ENCODE measurements at places on chromosomes 1 and 21.

DNA sequence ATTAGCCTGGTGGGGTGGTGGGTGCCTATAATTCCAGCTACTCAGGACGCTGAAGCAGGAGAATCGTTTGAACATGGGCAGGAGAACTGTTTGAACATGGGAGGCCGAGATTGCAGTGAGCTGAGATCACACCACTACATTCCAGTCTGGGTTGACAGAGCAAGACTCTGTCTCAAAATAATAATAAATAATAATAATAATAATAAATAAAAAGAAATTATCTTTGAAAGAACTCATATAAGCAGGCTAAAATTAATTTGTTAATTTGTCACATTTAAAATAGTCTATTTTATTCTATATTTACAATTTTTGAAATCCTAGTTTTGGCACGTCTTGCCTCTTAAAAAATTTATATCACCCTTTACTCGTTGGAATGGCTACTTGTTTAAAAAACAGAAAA, 27.6 kb downstream of the CD247 start:
- no peak for DNase-seq

- DNase-seq: no peak
Measured at GRCh38 chr1:19815801-19816736, 986 bp upstream of the RNF186 start.

GRCh38 chr1:54581621-54582035, 33.6 kb downstream of the ACOT11 start:
- peak; percentile 90 for DNase-seq

- DNase-seq: no peak
Measured at GRCh38 chr1:209356976-209357377, 226.5 kb upstream of the CAMK1G start.

- no peak for DNase-seq
Measured at GRCh38 chr1:174989536-174990220, 10.1 kb upstream of the CACYBP start.

GRCh38 chr1:173411835-173412742, 65.0 kb upstream of the PRDX6 start:
- DNase-seq: peak; percentile 70

DNA sequence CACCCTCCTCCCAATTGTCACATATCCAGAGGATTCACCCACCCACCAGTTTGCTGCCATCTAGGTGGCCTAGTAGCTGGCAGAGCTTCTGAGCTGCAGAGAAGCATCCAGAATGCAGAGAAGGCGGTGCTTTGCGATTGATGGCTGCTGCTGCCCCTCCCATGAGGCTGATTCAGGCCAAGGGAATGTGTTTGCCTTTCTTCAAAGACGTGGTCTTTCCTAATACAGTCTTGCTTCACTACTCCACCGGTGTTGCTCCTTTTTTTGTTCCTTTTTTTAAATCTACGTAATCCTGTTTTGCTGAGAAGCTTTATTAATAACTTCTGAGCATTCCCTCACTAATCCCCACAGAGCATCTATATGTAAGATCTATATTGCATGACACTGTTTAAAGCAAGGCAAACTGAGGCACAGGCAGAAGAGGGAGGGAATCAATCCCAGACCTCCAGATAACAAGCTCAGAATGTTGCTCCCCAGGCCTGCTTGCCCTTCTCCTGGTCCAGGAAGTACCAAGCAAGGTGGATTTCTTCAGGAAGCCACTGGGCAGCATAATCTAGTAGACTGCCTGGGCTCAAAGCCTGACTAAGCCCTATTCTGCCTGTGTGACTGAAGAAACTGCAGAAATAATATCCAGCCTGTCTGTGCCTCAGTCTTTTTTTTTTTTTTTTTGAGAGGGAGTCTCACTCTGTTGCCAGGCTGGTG, 275.5 kb upstream of the FMN2 start:
- peak; percentile 25 for DNase-seq

DNA sequence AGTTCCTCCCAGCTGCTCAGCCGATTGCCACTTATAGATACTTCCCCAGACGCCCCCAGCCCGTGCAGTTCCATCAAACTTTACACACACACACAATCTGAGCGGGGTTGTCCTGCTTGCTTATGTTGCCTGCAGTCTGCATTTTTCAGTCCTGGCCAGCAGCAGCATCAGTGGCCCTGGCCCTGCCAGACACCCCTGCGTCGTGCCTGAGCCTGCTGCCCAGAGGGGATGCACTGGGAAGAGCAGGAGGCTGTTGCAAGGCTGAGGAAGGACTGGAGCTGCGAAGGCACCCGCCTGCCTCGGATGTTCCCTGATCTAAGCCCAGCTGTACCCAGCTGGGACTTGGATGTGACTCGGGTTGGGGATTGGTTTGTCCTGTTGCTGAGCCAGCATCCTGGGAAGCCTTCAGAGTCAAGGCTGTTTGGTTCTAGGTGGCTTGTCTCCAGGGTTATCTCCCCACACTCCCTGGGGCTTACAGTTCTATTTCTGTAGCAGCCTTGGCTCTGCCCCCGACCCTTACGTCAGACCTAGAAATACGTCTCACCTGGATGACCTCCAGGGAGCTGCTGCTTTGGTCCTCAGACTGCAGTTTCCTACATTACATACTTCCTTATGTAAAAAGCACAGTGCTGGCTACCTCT, 42.3 kb downstream of the MAN1C1 start:
- DNase-seq: peak; percentile 73

DNA sequence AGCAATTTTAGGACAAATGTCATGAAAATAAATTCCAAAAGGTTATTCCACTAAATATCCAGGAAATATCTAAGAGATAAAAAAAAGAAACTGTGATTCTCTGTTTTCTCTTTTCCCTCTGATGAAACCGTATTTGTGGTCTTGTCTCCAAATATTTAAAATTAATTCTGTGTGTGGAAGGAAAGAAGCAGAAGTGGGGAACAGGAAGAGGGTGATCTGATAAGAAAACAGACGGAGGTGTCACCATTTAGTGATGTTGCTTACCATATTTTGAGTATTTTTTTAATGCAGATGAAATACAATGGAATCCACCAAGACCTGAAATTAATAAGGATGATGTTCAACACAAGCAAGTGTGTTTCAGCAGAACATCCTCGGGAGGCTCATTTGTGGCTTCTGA, 29.6 kb downstream of the CLCA1 start:
- no peak for DNase-seq

GRCh38 chr21:36579898-36580297, 100.0 kb upstream of the CLDN14 start:
- DNase-seq: no peak

GRCh38 chr1:182610606-182611194, 6.5 kb upstream of the RGS16 start:
- no peak for DNase-seq

- DNase-seq: no peak
Measured at GRCh38 chr1:174219606-174220370, 60.5 kb downstream of the RABGAP1L start.

DNA sequence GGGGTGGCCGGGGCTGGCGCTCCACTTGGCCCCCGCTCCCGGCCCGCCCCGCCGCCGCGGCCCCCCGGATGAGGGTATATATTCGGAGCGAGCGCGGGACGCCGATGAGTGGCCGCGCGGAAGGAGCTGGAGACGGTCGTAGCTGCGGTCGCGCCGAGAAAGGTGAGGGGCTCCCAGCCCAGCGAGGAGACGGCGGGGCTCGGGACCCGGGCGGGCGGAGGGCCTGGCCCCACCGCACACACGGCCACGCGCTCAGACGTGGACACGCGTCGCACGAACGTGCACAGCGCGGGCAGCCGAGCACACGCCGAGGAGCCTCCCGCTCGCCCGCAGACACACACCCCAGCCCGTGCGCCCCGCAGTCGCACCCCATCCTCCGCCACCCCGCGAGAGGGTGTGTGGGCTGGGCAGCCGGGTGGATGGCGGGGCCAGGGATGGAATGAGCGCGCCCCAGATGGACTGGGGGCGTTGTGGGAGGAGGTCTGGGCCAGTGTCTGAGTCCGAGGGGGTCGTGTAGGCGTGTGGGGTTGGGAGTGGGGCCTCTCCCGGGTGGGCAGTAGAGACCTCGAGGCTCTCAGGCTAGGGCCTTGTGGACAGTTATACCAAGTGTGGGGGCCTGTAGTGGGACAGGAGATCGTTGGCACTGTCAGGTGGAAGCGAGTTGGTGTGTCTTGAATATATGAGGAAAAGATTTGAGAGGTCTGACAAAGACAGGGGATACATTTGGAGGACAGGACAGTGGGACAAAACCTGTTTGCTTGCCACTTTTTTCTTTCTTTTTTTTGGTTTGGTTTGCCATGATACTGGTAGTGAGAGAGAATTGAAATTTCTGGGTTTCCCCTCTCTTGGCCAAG, at the start of gene UAP1:
Gene UAP1 (plus strand): TSS at position 107 of the 854 bp plus-strand sequence. CDS start 4,347 bp downstream, outside the sequence.
- DNase-seq: no peak

DNA sequence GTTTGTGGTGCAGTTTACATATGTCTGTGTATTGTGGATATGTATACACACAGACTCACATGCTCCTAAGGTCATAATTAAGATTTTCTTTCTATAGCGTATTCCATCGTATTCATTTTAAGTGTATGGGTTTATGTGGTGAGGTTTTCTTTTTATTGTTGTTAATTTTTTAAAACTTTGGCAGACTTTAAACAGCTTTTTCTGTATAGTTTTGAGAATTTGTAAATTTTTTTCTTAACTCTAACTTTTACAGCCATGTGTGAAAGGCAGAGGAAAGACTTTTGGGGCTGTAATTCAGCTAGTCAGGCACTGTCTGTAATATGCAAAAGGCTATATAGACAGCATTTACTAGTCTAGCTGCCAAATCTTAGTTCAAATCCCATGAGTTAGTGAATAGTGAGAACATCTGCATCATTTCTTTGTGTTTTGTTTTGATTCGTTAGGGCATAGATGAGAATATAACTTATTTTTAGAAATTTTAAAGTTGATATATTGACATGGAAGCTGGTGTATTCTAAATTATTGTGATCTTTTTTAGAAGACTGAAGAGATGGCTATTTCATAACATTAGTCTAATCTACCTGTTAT, 2.3 kb downstream of the MAGI3 start:
- peak; percentile 17 for DNase-seq

GRCh38 chr1:153023109-153023508, 7.9 kb upstream of the SPRR1B start:
- DNase-seq: no peak

- no peak for DNase-seq
Measured at GRCh38 chr1:51652599-51652998, 35.7 kb downstream of the OSBPL9 start.

DNA sequence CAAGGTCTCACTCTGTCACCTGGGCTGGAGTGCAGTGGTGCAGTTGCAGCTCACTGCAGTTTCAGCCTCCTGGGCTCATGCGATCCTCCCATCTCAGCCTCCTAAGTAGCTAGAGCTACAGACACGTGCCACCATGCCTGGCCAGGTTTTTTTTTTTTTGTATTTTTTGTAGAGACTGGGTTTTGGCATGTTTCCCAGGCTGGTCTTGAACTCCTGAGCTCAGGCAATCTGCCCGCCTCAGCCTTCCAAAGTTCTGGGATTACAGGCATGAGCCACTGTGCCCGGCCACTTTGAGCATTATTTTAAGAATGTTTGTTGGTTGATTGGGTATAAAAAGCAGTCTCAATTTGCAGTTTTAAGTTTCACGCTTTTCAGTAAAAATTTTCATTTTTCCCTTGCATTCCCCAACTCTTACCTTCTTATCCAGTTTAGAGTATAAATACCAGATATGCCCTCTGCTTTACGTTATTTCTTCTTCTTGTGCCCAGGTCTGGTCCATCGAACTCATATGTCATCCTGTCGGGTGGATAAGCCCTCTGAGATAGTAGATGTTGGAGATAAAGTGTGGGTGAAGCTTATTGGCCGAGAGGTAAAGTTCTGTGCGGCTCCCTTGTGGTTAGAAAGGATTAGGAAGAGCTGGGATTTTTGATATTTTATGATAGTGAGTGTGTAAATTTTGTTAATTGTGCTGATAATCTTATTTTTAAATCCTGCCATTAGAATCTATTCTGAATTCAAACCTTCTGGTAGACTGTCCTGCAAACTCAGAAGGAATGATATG, 36.0 kb downstream of the FABP3 start:
- DNase-seq: no peak

- no peak for DNase-seq
Measured at GRCh38 chr1:228004856-228005462, 1.8 kb upstream of the WNT3A start.

Measured in fibroblast of the aortic adventitia (primary cell).